H1 (cell line): ENCODE measurements at places on chromosomes 4 and X. TPM values are rescaled to one million over a fixed set of nuclear protein-coding genes. Genes with fewer than 3 reads are reported as not detected.

GRCh38 chrX:93868289-93868965, 194.4 kb downstream of the FAM133A start:
- no peak for DNase-seq
- no peak overlapping the region for H3K27ac ChIP-seq
- no peak overlapping the region for H3K4me3 ChIP-seq
- H3K36me3 ChIP-seq = no peaks in the 10 kb centered on the region

The UGT8 gene
- 24.0 and 26.9 TPM in 2 replicates for total RNA-seq

The BMPR1B gene
- total RNA-seq = 0.61 and 1.1 TPM in 2 replicates

DNA sequence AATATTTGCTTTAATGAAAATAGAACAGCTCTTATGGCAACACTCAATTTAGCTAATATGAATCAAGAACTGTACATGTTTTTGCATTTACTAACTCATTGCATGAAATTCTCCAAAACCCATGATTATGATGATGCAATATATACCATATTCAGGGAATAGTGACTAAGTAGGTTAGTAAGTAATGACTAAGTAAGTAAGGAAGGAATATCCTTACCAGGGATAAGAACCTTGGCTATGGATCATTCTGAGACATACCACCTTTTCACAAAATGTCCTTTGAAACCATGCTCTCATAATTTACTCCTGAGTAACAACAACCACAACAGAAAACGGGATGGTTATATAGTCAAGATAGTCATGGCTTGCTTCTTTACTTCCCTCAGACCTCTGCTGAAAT, 1513.0 kb downstream of the STIM2 start:
- H3K27ac ChIP-seq = no peak overlapping the region
- no peak overlapping the region for H3K4me3 ChIP-seq
- no peaks in the 10 kb centered on the region for H3K4me1 ChIP-seq
- DNase-seq = no peak
- H3K36me3 ChIP-seq = no peaks in the 10 kb centered on the region

The EDA gene
- 10.1 and 10.5 TPM in 2 replicates for total RNA-seq

DNA sequence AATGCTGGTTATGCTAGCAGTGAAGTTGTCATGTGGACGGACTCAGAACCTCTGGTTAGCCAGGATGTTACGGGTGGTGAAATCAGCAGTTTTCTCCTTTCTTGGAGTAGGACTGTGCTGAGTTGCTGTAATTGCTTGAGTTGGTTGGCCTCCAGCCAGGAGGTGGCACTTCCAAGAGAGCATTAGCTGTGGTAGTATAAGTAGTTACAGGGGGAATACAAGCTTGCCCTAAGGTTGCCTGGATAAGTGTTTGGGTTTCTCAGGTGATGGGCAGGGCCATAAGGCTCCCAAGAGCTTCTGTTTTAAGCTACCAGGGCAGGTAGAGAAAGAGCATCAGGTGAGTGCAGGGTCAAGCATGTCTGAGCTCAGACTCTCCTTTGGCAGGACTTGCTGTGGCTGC, 103.0 kb downstream of the ZNF518B start:
- H3K27ac ChIP-seq = no peak overlapping the region
- no peaks in the 10 kb centered on the region for H3K36me3 ChIP-seq
- no peak for DNase-seq
- H3K4me1 ChIP-seq = no peaks in the 10 kb centered on the region
- H3K27me3 ChIP-seq = no peaks in the 10 kb centered on the region

- no peaks in the 10 kb centered on the region for H3K36me3 ChIP-seq
- no peaks in the 10 kb centered on the region for H3K4me1 ChIP-seq
Observed at GRCh38 chr4:182426901-182427300, 183.7 kb downstream of the TENM3 start.

- no peaks in the 10 kb centered on the region for H3K4me1 ChIP-seq
- no peak overlapping the region for H3K27ac ChIP-seq
- H3K4me3 ChIP-seq = no peak overlapping the region
- no peak for DNase-seq
- H3K27me3 ChIP-seq = no peaks in the 10 kb centered on the region
Observed at GRCh38 chrX:12360986-12361598, 222.8 kb downstream of the FRMPD4 start.
